ENCODE measurements at places on chromosomes 5 and 9.
A peak's percentile ranks its signal among the peaks of the same experiment; 100 is the strongest.

DNA sequence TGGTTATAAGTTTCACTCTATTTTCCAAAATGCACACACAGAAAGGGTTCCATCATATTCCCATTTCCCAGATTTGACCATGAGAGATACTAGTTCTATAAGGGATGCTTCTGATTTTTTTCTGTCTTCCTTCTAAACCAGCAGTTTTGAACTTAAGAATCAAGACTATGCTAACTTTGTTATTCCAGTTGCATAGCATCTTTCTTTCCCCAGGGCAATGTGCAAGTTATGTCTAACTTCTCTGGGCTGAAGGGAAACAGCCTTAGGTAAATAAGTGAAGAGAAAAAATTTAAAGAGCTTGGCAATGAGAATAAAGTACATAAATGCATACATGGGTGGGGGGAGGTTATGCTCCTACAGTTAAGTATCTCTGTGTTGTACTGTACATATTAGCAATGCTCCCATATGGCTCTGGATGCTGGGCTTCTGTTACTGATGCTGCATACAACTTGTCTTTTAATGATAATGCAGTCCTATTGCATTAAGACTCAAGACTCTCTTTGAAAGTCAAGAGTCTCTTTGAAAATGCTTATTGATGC, 125.8 kb upstream of the SLC12A2 start:
- no peak for DNase-seq

GRCh38 chr5:131277875-131278740, 14.3 kb downstream of the CDC42SE2 start:
- no peak for DNase-seq

- no peak for DNase-seq
Observed at GRCh38 chr9:130157079-130157478, 15.1 kb upstream of the NCS1 start.

DNA sequence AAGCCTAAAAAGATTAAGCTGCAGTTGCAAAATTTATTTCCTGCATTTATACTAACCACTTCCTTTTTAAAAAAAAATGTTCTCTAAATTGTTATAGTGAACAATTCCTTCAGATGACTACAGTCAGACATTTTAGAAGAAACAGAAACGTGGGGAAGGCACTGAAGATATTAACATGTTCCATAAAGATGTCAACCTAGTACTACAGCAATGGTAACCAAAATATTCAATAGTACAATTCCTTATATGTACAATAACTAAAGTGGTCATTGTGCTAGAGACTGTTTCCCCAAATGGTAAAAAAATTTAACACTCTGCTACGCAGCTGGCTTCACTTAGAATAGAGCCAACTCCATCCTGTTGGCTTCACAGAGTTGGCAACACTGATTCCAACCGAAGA, 97.7 kb downstream of the FNBP1 start:
- DNase-seq = no peak

DNA sequence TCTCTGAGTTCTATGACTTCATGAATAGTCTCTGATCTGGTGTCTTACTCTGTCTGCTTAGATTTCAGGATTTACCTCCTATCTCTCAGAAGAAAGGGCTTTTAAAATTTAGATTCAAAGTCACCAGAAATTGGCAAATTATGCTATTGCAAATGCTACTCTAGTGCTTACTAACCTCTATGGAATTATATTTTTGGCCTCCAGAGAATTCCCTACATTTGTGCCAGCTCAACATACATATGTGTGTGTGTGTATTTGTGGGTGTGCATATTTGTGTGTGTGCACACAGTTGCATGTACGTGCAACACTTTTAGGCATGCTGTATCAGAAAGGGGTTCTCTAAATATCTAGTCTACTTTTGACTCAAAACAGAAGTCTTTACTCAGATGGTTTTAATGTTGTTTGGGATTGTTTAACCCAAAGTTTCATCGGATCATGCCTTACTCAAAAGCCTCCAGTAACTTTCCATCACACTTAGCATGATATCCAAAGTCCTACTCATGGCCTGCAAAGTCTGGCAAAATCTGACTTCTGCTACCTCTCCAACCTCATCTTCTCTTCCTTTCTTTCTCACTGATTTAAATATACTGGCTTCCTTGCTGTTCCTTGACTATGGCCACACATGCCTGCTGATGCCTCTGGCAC, 147.6 kb upstream of the NR3C1 start:
- peak; percentile 64 for DNase-seq

- no peak for DNase-seq
Observed at GRCh38 chr9:91786132-91786896, 163.7 kb downstream of the ROR2 start.

GRCh38 chr5:113735751-113736150, 222.3 kb downstream of the YTHDC2 start:
- no peak for DNase-seq

- peak; percentile 95 for DNase-seq
Observed at GRCh38 chr9:34620061-34620994, at the start of gene DCTN3. DCTN3 (minus strand) TSS chr9:34620495; CDS start chr9:34620464, 31 bp downstream.

DNA sequence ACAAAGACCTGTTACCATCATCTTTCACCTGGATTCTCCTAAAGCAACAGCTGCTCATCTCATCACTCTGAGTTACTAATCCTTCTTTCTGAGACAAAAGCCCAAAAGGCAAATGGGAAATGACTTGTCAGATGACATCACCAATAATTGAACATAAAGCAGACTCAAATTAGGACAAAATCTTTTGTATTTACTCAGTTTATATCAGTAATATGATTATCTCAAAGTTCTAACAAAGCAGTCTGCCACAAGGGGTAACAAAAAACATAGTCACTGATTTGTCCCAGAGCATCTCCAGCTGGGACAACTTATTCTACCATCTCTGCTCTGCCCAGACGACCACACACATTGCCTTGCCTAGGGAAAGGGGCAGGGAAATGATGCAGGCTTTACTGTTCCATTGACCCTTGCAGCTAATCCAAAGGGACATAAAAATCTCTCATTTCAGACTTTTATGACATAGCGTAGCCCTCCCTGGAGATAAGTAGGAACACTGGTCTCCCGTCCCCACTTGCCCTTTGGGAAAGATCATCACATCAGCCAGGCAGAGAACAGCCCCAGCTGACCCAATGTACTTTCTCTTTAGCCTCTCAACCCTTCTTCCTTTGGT, 249.5 kb upstream of the PTGER4 start:
- no peak for DNase-seq

GRCh38 chr9:16133556-16134227, 580.8 kb downstream of the CCDC171 start:
- peak; percentile 58 for DNase-seq

DNA sequence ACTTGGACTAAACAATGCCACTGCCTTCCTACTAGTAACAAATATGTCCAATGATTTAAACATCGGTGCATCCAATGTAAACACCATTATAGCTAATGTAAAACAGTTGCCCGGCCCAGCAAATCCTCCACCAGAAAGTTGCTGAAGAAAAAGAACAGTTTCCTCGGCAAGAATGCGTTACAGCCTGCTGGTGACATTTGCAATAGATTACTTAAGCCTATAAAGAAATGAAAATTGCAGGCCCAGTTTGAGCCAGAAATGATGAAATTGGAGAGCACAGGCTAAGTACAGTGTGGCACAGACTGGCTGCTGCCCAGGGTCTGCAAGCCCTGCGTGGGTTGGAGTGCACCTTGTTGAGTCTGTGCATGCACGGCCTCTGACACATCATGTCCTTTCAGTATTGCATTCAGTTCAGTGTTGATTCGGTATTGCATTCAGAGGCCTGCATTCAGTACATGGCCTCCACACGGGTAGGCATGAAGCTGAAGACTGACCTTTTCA, 406.0 kb upstream of the KLF4 start:
- peak; percentile 15 for DNase-seq

- DNase-seq = no peak
Observed at GRCh38 chr5:116614603-116614920, 39.9 kb upstream of the SEMA6A start.

DNA sequence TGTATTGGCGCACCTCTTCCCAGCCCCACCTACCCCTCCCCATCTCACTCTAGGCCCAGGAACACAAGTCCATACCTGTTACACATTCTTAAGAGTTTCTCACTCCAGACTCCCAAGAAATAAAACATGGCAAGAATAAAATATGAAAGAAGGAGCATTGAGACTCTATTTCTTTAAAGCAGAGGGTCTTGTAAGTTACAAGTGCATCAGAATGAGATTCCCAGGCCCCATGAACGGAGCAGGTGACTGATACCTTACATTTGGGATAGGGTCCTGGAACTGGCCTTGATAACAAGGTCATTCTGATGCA, 5.7 kb downstream of the EGR1 start:
- no peak for DNase-seq

- DNase-seq = no peak
Observed at GRCh38 chr5:103000089-103000488, 119.8 kb downstream of the GIN1 start.

DNA sequence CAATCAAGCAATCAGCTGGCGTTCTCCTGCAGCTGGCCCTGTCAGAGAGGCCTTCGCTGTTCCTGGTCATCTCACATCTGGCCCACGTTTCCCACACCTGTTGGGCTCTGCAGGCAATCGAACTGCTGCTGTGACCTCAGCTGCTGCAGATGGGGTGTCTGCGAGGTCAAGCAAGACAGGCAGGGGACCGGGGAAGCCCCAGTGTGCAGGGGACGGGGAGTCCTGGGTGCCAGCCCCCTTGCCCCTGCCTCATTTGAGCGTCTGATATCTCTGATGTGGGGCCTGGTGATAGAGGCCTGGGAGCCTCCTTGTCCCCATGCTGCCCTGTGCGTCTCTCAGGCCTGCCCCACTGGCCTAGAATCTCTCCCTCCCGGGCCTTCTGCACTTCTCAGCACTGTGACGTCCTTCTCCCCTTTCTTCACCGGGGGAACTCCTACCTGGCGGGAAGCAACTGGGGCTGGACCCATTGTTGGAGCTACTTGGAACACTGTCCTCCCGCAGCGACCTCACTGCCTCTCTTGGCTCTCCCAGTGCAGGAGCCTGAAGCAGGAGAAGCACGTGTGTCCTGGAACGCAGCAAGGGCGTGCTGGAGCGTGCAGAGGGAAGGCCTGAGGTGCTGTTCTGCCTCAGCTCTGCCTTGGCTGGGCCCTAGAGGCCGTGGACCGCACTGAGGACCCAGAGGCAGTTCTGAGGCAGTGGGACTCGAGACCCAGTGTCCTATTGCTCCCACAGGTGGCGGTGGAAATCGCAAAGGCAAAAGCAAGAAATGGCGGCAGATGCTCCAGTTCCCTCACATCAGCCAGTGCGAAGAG, 3.9 kb downstream of the GRK6 start:
- no peak for DNase-seq

DNA sequence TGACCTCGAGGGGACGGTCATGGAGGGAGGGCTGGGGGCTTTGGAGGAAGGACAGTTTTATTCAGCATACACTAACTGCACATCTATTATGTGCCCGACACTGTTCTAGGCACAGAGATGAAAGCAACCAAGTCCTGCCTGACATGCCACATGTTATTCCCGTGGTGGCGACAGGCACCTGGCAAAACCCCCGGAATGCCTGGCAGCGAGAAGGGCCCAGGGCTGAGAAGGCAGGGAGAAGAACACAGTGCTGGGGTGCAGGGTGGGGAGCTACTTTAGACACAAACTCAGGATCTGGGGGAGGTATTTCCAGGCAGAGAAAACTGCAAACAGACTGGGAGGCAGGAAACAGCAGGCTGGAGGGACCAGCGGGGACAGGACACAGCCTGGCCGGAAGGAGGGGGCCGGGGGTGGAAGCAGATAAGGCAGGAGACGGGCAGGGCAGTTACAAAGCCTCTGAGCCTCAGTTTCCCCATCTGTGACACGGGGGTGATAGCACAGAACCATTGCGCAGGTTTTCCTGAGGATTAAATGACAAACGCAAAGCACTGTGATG, 77.7 kb downstream of the STK10 start:
- no peak for DNase-seq

DNA sequence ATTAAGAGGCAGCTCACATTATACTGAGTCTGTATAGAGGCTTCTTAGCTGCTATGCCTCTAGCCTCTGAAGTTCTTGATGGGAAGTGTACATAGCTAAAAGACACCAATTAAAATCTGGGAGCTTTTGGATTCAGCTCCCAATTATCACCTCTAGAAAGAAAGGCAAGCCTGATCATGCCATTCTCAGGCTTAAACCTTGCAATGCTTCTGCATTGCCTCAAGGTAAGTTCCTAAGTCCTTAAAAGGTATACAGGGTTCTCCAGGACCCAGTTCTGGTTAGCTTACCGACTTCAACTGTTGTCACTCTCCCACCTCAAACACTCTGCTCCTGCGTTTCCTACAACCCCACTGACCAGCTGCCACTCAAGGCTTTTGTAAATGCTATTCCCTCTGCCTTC, 17.5 kb upstream of the CCL28 start:
- DNase-seq = no peak

- no peak for DNase-seq
Observed at GRCh38 chr5:62100201-62100600, 205.8 kb upstream of the KIF2A start.

GRCh38 chr5:140344683-140345423, 1.6 kb downstream of the HBEGF start:
- no peak for DNase-seq

GRCh38 chr5:171437286-171437821, 17.9 kb downstream of the FGF18 start:
- no peak for DNase-seq

DNA sequence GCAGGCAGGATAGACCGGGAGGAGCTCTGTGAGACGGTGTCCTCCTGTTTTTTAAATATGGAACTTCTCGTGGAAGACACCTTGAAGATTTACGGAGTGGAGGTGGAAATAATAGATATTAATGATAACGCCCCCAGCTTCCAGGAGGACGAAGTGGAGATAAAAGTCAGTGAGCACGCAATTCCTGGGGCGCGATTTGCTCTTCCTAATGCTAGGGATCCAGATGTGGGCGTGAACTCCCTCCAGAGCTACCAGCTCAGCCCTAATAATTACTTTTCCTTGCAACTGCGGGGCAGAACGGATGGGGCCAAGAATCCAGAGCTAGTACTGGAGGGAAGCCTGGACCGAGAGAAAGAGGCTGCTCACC, 621 bp downstream of the PCDHGA11 start:
- DNase-seq = no peak

DNA sequence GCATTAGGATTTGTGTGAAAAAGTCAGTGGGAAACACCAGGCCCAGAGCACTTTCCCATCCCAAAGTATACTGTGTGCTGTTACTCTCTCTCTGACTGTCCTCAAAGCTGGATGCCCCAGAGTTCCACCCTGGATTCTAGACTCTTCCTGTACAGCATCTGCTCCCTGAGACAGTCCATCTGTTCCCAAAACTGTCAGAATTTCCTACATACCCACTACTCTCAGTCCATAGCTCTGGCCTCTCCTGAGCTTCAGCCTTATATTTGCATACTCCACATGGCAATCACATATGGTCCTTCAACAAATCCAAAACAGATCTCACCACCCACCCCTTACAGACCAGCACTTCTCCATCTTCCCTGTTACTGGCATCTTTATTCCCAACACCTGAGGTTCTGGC, 9.5 kb downstream of the ELP1 start:
- DNase-seq = no peak
